ENCODE measurements at places on chromosomes 2 and 18. TPM values are rescaled to one million over a fixed set of nuclear protein-coding genes. Genes with fewer than 3 reads are reported as not detected.

Gene SLC40A1
- total RNA-seq, result 51.9 TPM

Gene SPATA3
- not detected for total RNA-seq

Gene ACMSD
- not detected for total RNA-seq

Gene CROCC2
- total RNA-seq, result 0.05 TPM

Gene KLHL30
- total RNA-seq, result 59.5 TPM

Gene SUMO1
- 97.2 TPM for total RNA-seq

All from myocyte (in vitro differentiated cells).